HT1080 (cell line): ENCODE measurements at places on chromosomes 13 and 19. TPM values are rescaled to one million over a fixed set of nuclear protein-coding genes. Genes with fewer than 3 reads are reported as not detected.

DNA sequence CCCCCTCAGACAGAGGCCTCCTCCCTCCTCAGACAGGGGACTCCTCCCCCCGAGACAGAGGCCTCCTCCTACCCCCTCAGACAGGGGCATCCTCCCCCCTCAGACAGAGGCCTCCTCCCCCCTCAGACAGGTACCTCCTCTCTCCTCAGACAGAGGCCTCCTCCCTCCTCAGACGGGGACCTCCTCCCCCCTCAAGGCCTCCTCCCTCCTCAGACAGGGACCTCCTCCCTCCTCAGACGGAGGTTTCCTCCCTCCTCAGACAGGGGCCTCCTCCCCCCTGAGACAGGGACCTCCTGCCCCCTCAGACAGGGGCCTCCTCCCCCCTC is 13.9 kb downstream of the C3 start:
- no peak for DNase-seq

DNA sequence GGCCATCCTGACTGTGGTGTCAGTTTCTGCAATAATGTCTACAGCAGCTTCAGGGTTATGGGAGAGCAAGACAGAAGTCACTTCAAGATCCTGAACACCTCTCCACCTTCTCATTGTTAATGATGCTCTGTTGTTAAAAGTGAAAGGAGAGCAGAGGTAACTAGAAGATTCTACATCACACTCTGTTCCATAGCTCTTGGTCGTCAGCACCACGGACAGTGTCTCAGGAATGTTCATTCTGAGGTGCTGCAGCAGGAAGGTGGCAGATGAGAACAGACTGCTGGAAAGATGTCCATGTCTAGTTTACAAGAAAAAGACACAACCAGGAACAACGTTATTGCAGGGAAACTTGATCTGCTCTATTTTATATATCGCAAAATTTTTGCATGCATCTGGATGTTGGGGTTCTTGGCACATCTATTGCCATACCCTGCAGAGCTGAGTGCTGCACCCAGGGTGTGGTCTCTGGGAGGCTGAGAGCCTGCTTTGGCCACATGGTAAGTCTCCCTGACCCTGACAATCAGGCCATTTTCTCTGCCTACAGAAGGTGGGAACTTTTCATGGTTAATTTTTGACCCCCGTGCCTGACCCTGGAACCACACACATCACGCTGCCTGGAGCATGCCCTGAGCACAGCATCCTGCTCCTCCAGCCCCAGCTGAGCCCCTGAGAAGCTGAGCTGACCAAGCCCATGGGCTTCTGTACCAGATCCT is 12.7 kb downstream of the CEACAM21 start:
- no peak for DNase-seq

DNA sequence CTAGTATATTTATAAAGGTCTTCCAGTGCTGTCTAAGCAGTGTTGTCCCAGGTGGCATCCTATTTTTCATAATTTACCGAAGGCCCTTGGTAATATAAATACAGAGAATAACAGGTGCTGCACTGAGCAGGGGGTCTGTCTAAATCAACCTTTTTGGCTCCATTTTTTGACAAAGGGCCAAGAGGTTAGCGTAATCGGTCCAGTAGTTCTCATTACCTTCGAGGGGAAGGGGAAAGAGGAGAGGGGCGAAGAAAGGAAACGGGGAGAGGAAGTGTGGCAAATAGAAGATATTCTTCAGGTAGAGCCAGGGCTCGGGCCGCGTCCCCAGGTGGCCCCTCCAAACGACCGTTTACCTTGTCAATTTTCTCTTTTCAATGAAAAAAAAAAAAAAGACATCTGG is 749 bp upstream of the PAN3 start:
- no peak for DNase-seq

DNA sequence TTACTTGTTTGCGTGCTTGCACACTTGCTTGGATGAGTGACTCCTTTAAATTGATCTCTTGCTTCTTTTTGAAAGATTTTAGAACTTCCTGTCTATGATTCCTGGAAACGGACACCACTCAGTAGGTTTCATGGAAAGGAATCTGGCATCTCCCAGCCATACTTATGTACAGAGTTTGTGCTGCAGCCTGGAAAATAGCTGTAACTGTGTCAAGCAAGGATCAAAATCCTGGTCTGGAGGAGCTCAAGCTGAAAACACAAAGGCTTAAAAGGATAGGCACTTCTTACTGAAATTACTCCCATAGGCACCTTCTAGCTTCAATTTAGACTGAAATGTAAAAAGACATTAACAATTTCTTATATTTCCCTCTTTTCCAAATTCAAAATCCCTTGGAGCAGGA is 1.4 kb upstream of the FREM2 start:
- DNase-seq = no peak

DNA sequence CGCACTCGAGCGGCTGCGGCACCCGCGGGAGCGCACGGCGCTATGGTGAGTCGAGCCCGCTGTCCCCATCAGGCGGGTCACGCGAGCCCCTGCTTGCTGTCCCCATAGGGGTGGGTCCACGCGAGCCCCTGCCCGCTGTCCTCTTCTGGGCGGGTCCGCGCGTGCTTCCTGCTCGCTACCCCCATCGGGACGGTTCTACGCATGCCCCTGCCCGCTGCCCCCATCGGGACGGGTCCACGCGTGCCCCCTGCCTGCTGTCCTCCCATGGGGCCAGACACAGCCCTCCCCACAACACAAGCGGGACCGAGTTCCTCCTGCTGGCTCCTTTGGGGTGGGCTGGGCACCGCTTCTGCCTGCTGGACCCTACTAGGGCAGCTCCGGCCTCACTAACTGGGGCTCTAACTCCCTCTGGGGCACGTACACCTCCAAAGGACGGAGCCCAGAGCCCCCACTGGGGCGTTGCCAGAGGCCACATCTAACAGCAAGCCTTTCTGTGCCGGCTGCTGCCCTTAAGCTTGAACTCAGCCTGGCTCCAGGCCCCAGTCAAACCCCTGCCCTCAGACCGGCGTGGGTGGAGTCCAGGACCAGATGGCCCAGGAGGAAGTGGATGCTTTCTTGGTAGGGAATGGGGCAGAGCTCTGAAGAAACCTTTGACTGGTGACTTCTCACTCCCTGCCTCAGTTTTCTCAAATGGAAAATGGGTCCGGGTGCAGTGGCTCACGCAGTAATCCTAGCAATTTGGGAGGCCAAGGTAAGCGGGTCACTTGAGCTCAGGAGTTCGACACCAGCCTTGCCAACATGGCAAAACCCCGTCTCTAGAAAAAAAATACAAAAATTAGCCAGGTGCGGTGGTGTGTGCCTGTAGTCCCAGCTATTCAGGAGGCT is 722 bp downstream of the COLGALT1 start:
- DNase-seq = peak; percentile 56

GRCh38 chr13:111429064-111429558 is 108.7 kb downstream of the TEX29 start:
- DNase-seq = peak; percentile 45

DNA sequence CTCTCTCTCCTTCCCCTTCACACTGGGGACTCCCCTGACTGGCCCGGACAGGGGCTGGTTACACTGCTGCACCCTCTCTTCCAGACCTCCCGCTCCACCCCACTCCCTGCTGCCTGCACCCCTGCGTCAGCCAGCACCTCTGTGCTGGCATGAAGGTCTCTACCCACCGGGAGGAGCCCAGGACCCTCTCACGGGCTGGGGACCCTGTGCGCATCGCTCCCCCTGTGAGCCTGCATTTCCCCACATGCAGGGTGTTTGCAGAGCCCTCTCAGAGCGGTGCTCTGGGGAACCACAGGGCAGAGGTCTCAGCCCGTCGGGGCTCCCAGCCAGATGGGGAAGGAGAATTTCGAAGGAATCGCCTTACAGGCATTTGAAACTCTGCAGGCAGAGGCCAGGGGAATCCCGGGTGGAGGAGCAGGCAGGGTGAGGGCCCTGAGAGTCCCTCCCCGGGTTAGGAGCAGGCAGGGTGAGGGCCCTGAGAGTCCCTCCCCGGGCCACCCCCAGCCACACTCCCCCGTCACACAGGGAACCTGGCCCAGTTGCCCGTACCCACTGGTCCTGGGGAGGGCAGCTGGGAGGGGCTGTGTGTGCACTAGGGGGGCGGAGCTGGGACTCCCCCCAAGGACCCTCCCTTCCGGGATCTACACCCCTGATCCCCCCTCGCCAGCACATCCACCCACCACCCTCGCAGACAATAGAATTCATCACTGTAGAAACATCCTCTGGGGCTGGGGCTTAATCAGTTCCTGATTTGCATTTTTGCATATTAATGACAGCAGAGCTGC is 16.3 kb upstream of the TCF3 start:
- no peak for DNase-seq

- DNase-seq = peak; percentile 8
Measured at GRCh38 chr13:57582032-57582431, 49.5 kb upstream of the PCDH17 start.

DNA sequence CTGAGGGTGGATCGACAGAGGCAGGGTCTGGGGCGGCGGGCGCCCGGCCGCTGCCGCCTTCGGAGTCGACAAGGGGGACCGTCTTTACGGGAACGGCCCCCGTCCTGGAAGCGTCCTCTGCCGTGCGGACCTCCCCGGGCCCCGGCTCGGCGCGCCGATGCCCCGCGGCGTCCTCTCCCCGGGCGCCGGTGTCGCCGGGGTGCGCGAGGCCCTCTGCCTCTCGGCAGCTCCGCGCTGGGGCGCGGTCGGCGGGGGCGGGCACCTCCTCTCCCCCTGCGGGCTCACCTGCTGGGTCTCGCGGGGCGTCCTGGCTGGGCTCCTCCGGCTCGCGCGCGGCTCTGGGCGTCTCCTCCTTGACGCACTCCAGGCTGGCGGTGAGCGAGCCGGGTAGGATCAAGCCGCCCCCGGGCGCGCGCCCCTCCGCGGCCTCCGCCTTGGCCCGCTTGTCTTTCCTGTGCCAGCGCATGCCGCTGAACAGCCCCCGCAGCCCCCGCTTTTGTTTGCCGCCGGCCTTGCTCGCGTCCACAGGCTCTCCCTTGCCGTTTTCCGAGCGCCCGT is 1.5 kb downstream of the AMER2 start:
- DNase-seq = no peak

DNA sequence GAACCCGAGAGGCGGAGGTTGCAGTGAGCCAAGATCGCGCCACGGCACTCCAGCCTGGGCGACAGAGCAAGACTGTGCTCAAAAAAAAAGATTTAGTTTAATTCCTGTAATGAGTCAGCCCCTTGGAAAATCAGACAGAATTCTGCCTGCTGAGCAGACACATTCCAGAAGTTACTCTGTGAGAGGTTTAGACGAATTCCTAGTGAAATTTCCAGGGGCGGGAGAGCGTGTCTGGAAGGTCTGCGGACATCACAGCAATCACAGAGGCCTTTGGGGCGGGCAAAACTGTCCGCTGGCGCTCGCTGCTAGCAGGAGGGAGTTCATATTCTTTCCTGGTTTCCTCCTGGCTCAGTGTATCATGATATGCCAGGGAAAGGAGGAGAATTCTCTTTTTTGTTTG is 17.5 kb downstream of the MISP start:
- peak; percentile 29 for DNase-seq

DNA sequence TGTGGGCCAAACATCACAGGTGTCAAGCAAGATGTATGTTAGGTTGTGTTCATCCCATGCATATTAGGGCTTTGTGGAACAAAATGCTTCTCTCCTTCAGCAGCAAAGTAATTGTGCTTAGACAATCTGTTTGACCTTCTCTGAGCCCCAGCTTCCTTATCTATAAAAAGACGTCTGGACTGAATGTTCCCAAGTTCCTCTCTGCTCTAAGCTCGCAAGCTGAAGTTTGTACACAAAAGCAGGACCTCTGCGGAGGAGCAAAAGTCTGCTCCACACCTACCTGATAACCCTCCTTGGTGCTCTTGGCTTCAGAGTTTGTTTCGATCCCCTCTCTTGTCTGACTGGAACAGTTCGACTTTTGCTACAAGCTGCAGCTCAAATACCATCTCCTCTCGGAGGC is 95.7 kb upstream of the UBL3 start:
- DNase-seq = no peak

GRCh38 chr13:41315443-41316047 is 4.5 kb downstream of the NAA16 start:
- DNase-seq = no peak

DNA sequence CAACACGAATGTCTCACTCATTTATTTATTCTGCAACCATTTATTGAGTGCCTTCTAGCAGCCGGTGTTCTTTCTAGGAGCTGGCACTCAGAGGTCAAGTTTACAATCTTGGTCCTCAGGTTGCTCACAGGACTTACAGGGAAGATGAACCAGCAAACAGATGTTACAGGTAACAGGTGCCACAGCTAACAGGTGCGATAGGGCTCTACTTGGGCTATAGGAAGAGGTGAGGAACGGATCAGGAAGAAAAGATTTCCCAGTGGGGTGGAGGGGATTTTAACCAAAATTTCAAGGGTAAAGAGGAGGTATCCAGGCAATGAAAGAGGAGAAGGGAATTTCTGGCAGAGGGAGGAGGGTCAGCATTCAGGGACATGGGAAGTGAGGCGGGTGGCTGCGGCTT is 87.3 kb upstream of the FARP1 start:
- no peak for DNase-seq

DNA sequence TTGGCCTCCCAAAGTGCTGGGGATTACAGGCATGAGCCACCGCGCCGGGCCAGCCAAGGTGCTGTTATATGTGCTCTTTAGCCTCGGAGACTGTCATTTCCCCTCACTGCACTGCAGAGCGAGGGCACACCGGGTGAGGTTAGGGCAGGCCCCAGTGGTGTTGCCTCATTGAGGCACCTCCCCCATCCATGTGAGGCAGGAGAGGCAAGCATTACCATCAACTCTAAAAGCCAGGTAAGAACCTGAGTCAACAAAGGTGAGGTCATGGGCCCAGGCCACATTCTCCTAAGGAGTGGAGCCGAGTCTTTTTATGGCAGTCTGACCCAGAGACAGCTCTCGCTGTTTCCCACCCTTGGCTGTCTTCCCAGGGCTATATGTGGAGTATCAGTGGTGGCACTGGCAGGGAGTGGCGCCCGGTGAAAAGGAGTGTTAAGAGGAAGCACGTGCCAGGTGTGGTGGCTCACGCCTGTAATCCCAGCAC is 10.9 kb downstream of the B3GNT8 start:
- DNase-seq = no peak

DNA sequence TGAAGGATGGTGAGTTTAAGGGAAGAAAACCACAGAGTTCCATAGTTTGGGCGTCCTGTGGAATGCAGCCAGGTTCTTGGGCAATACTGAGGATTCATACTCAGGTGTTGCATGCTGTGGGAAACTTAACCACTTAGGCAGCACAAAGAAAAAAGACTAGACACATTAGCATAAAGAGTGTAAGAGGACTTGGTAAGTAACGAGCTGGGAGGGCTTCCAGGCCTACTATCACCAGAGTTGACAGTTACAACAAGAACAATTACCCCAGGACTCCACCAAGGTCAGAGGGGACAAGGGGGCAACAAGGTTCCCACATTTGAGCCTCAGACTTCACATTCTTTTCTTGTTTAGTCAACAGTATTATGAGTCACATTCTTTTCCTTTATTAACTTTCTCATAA is 33.2 kb downstream of the KCTD12 start:
- DNase-seq = peak; percentile 78

GRCh38 chr13:73168226-73168952 is 109.6 kb downstream of the KLF5 start:
- DNase-seq = peak; percentile 71

ATXN8OS gene
- not detected in 2 replicates for total RNA-seq

PEG3 gene
- not detected in 2 replicates for total RNA-seq

RFPL4AL1 gene
- total RNA-seq = not detected in 2 replicates

APOC4 gene
- total RNA-seq = not detected in 2 replicates

SRRM5 gene
- total RNA-seq = 0.03 TPM in 1 of 2 replicates, not detected in the other

ZNF100 gene
- 6.6 and 8.7 TPM in 2 replicates for total RNA-seq

CGB1 gene
- total RNA-seq = not detected in 2 replicates

IGFL2 gene
- not detected in 2 replicates for total RNA-seq

PRTN3 gene
- not detected in 2 replicates for total RNA-seq

CYP4F2 gene
- total RNA-seq = 0.30 and 0.63 TPM in 2 replicates

CRLF1 gene
- total RNA-seq = 1.1 and 1.3 TPM in 2 replicates
